ENCODE measurements at places on chromosomes 13 and 19. TPM values are rescaled to one million over a fixed set of nuclear protein-coding genes. Genes with fewer than 3 reads are reported as not detected.

- no peaks in the 10 kb centered on the region for H3K27me3 ChIP-seq
- no peak overlapping the region for H3K4me3 ChIP-seq
- DNase-seq, result no peak
- H3K4me1 ChIP-seq, result no peaks in the 10 kb centered on the region
These were observed 180.1 kb downstream of the POSTN start for GRCh38 chr13:37418490-37418889.

GRCh38 chr13:24984134-24984533, 111.8 kb upstream of the PABPC3 start:
- H3K36me3 ChIP-seq, result no peaks in the 10 kb centered on the region
- no peaks in the 10 kb centered on the region for H3K27me3 ChIP-seq
- no peak overlapping the region for H3K4me3 ChIP-seq
- H3K4me1 ChIP-seq, result no peaks in the 10 kb centered on the region
- DNase-seq, result no peak
- no peak overlapping the region for H3K27ac ChIP-seq

GRCh38 chr13:23705583-23705982, 135.4 kb downstream of the TNFRSF19 start:
- no peaks in the 10 kb centered on the region for H3K36me3 ChIP-seq
- H3K27me3 ChIP-seq, result no peaks in the 10 kb centered on the region

DNA sequence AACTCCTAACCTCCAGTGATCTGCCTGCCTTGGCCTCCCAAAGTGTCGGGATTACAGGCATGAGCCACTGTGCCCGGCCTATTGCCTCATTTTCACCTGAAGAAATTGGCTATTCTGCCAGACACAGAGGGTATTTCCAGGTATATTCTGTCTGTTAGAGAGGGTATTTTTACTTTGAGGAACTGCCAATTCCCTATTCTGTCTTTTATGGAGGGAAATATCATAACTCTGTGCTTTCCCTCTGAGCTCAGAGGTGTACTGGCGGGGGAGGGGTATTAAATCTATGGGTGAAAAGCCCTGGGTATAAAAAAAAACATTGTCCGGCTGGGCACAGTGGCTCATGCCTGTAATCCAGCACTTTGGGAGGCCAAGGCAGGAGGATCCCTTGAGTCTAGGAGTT, 24.8 kb downstream of the TSKS start:
- H3K27me3 ChIP-seq, result no peaks in the 10 kb centered on the region
- H3K4me3 ChIP-seq, result no peak overlapping the region
- DNase-seq, result no peak
- no peak overlapping the region for H3K27ac ChIP-seq
- no peaks in the 10 kb centered on the region for H3K4me1 ChIP-seq
- H3K36me3 ChIP-seq, result no peaks in the 10 kb centered on the region

ZNF677 gene
- 28.1 TPM for total RNA-seq

IL12RB1 gene
- 0.73 TPM for total RNA-seq
